ENCODE measurements at places on chromosomes 4 and X. TPM values are rescaled to one million over a fixed set of nuclear protein-coding genes. Genes with fewer than 3 reads are reported as not detected.
A peak's percentile ranks its signal among the peaks of the same experiment; 100 is the strongest.

The FRG2 gene
- total RNA-seq: not detected

The DMRTC1B gene
- not detected for total RNA-seq

DNA sequence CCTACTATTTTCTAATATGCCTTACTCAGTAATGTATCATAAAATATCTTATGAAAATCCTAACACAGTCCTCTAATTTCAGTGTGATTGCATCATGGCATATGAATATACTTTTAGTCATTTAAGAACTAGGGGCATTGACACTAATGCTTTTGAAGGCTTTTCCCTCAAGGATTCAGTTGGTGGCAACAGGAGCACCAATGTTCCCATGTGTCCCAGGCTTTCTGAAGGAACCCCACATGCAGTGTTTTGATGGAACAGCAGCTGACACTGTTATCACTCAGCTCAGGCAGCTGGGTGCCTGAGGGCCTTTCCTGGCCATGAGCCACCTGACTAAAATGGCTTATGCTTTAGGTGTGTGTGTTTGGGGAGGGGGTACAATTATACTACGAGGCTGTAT is 348.3 kb downstream of the ARHGAP24 start:
- no peak for DNase-seq

The PLAC1 gene
- total RNA-seq: not detected

GRCh38 chr4:123352240-123352945 is 44.2 kb upstream of the SPRY1 start:
- no peak for DNase-seq

DNA sequence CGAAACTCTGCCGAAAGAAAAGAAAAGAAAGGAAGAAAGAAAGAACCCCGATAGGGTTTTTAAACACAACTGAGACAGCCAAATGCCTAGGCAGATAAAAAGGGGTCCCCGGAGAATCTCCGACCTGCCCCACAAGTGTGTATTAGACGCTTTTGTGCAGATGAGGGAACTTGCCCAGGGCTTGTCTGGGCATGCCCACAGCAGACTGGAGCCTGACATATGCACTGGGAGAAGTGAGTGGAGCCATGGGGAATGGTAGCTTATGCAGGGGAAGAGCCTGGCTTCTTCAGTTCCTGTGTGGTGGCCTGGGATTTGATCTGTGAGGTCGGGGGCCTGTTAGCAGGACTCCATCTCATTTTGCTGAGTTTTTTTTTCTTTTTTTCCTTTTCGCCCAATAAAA is 199.0 kb downstream of the GPC3 start:
- no peak for DNase-seq

The SERTM2 gene
- total RNA-seq: not detected

GRCh38 chrX:54695231-54695630 is 102.8 kb downstream of the ITIH6 start:
- DNase-seq: no peak

- DNase-seq: peak; percentile 2
These were observed 1.9 kb downstream of the TACC3 start for GRCh38 chr4:1723131-1723801.

DNA sequence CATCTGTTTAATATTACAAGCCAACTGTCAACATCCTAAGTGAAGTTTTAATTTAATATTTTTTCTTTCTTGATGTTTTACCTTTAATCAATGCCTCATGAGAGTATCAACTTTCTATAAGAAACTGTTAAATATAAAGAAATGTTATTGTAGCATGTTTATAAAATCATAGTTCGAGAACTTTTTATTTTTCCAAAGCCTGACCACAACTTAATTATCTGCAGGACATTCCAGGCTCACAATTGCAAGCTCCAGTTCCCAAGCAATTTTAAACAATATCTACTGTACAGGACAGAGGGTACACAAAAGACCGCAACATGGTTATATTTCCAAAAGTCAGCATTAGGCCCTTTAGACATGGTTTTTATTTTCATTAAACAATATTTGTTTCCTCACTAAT is 20.1 kb downstream of the STX18 start:
- no peak for DNase-seq

The PRSS12 gene
- total RNA-seq: 10.9 TPM

GRCh38 chrX:69324851-69325250 is 159.6 kb upstream of the PJA1 start:
- no peak for DNase-seq

DNA sequence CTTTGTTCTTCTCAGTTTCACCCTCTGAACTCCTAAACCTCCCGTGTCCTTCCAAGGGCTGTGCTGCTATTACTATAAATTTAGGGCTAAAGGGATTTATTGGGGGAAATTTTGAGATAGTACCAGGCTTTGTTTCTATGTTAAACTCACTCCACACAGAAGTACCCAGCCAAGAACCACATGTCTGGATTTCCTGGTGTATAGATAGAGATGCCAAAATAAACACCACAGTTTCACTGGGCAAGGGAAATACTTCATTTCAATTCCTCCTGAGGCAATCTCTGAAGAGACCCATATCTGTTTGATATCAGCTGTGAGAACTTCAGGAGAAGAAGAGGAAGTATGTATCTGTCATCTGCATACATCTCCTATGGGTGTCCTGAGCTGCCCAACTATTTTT is 21.7 kb upstream of the CLNK start:
- DNase-seq: no peak

Data from Daoy (cell line).